CD4-positive, alpha-beta T cell treated with Interleukin-1 beta for 1 hour (primary cell): ENCODE measurements at places on chromosomes 6 and 20.

- DNase-seq: no peak
Measured at GRCh38 chr6:125766641-125767040, 17.2 kb downstream of the HEY2 start.

GRCh38 chr6:4820704-4821276, 44.6 kb downstream of the CDYL start:
- no peak for DNase-seq

GRCh38 chr6:122059918-122060317, 339.5 kb upstream of the HSF2 start:
- DNase-seq: no peak

DNA sequence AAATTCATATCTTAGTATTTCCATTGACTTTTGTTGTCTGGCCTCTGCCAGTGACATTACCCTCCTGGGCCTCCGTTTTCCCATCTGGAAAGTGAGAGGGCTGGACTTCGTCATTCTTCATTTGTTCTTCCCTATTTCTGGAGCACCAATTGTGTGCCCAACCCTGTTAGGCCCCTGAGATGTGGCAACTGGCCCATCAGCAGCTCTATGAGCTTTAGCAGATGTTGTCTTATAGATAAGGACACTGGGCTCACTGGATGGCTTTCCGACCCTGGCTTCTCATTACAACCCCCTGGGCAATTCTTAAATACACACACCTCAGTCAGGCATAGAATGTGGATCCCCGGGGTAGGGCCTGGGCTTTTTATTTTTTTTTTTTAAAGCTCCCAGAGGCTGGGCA, 14.7 kb downstream of the PABPC1L start:
- no peak for DNase-seq

DNA sequence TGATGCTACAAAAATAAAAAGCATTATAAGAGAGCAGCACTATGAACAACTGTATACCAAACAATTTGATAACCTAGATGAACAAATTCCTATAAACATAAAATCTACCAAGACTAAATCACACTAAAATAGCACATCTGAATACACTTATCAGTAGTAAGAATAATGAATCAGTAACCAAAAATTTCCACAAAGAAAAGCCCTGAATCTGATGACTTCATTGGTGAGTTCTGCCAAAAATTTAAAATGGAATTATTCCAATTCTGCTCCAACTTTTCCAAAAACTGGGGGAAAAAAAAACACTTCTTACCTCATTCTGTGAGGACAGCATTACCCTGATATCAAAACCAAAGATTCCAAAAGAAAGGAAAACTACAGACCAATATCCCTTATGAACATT, 206.2 kb downstream of the WDR27 start:
- no peak for DNase-seq

DNA sequence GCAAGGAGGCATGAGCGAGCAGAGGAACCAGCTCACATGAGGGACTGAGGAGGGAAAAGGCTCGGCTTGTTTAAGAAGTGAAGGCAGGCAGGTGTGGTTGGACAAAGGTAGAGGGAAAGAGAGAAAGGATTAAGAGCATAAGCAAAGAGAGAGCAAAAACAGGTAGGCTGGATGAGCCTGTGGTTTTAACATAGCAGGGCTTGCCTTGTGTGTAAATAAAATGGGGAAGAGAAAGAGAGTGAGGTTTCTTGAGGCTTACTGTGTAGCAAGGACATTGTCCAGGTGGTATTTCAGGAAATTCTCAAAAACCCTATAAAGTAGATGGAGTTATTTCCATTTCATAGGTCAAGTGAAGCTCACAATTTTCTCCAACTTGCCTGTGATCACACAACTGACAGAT, 93.9 kb upstream of the HDAC2 start:
- no peak for DNase-seq

DNA sequence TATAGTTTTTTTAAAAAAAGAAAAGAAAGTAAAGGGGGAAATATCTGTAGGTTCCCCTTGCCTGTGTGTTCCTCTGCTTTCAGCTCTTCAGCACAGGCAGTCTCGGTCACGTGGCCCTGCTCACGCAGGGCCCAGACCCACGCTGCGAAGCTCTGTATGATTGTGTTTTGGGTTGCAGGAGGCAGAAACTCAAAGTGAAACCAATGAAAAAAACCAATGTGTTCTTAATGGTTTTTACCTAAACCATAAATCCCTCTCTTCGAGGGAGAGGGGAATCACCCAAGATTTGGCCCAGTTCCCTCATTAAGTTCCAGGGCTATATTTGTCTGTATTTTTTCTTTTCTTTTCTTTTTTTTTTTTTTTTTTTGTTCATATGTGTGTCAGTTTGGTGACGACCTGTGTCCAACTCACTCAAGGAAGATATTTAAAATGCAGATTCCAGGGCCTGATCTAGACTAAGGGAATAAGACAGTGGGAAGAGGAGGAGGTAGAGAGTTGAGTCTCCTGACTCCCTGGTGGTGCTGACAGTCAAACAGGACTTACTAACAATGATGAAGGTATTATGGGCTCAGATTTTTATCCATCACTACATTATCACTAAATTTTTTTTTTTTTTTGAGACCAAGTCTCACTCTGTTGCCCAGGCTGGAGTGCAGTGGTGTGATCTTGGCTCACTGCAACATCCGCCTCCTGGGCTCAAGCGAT, 33.8 kb upstream of the RREB1 start:
- DNase-seq: peak; percentile 63
